ENCODE measurements at places on chromosomes 11 and 22. TPM values are rescaled to one million over a fixed set of nuclear protein-coding genes. Genes with fewer than 3 reads are reported as not detected.

DNA sequence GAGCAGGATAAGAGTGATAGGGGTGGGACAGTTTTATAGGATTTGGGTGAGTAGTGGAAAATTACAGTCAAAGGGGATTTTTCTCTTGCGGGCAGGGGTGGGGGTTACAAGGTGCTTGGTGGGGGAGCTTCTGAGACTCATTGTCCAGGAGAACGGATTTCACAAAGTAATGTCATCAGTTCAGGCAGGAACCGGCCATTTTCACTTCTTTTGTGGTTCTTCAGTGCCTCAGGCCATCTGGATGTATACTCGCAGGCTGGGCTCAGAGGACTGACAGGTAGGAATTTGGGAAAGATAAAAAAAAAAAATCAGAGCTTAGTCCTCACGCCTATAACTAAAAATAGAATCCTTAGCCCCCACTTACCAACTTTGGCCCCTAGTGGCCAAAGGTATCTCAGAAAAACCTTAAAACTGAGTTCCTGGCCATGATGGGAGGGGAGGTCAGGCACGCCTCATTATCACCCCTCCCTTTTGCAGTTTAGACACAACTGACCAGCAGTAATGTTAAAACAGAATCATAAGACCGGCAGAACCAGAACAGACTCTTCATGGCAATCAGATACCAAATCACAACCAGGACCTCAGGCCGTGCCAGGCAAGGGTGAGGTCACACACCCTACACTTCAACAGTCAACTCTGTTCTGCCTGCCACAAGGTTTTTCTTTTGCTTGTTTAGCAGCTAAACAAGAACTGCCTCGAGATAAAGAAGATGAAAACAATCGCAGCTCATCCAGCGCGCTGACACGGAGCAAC, 8.9 kb upstream of the APOBEC3G start:
- no peak for DNase-seq
- H3K4me3 ChIP-seq = no peak overlapping the region
- no peaks in the 10 kb centered on the region for H3K27me3 ChIP-seq
- no peaks in the 10 kb centered on the region for H3K36me3 ChIP-seq
- H3K27ac ChIP-seq = no peak overlapping the region
- no peaks in the 10 kb centered on the region for H3K4me1 ChIP-seq

GRCh38 chr11:65525546-65526480, 930 bp downstream of the SCYL1 start:
- H3K27me3 ChIP-seq = no peaks in the 10 kb centered on the region
- no peaks in the 10 kb centered on the region for H3K4me1 ChIP-seq
- peak; percentile 75 for DNase-seq
- H3K36me3 ChIP-seq = peaks cover 2% of the 10 kb centered on the region
- H3K4me3 ChIP-seq = peak overlapping the region; percentile 95

GRCh38 chr22:17785185-17786184, 11.2 kb upstream of the BID start:
- no peaks in the 10 kb centered on the region for H3K4me1 ChIP-seq
- H3K36me3 ChIP-seq = peaks cover 7% of the 10 kb centered on the region
- H3K27ac ChIP-seq = no peak overlapping the region
- H3K27me3 ChIP-seq = no peaks in the 10 kb centered on the region
- peak; percentile 72 for DNase-seq

Gene HIC2
- total RNA-seq = 4.7 TPM

- H3K27ac ChIP-seq = no peak overlapping the region
- no peak for DNase-seq
- no peaks in the 10 kb centered on the region for H3K4me1 ChIP-seq
- H3K36me3 ChIP-seq = no peaks in the 10 kb centered on the region
- H3K27me3 ChIP-seq = no peaks in the 10 kb centered on the region
These were observed 126.0 kb upstream of the CADM1 start for GRCh38 chr11:115630214-115630613.

- no peaks in the 10 kb centered on the region for H3K36me3 ChIP-seq
- DNase-seq = no peak
- no peaks in the 10 kb centered on the region for H3K27me3 ChIP-seq
These were observed 190.0 kb downstream of the PGR start for GRCh38 chr11:100939571-100939970.

- no peak overlapping the region for H3K4me3 ChIP-seq
- no peaks in the 10 kb centered on the region for H3K27me3 ChIP-seq
- no peak overlapping the region for H3K27ac ChIP-seq
- peak; percentile 75 for DNase-seq
- no peaks in the 10 kb centered on the region for H3K36me3 ChIP-seq
These were observed 1.9 kb downstream of the MS4A10 start for GRCh38 chr11:60786811-60787567.

Gene ST14
- total RNA-seq = 8.7 TPM

Gene KRTAP5-8
- total RNA-seq = 0.42 TPM

Gene MRGPRF
- total RNA-seq = 108 TPM

- no peaks in the 10 kb centered on the region for H3K27me3 ChIP-seq
- no peak overlapping the region for H3K4me3 ChIP-seq
- no peaks in the 10 kb centered on the region for H3K4me1 ChIP-seq
- H3K36me3 ChIP-seq = no peaks in the 10 kb centered on the region
These were observed 12.6 kb upstream of the RFPL2 start for GRCh38 chr22:32217465-32217864.

DNA sequence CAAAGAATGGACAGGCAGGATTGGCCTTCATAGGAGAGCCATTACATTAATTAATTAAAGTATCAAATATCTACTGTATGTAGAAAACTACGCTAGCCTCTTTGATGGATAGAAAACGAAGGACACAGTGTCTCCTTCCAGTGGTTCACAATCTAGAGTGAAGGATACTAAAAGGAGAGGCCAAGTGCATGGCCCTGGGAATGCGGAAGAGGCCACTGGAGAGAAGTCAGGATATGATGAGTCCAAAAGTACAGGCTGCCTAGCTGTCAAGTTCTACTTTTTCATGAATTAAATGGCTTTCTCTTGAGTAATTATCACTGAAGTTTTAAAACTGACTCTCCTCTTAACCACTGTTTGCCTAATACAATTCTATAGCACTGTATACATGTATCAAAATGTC, 41.9 kb downstream of the ATG16L2 start:
- peak; percentile 33 for DNase-seq
- H3K27ac ChIP-seq = no peak overlapping the region
- no peak overlapping the region for H3K4me3 ChIP-seq
- H3K4me1 ChIP-seq = no peaks in the 10 kb centered on the region

GRCh38 chr22:39125622-39126021, 26.9 kb downstream of the CBX7 start:
- no peak for DNase-seq
- H3K27ac ChIP-seq = no peak overlapping the region
- no peak overlapping the region for H3K4me3 ChIP-seq
- H3K36me3 ChIP-seq = no peaks in the 10 kb centered on the region

DNA sequence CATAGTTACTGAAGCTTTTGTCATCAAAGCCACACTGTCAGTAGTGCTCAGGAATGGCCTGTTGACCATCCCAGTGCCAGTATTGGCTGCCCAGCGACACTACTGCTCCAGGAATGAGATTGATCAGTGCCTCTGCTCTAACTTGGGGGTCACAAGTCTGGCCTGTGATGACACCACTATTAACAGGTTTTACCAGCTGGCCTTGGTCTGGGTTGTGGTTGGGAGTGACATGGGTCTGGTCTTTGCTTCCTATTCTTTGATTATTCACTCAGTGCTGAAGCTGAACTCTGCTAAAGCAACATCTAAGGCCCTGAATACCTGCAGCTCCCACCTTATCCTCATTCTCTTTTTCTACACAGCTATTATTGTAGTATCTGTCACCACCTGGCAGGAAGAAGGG, 21.5 kb downstream of the OR56B4 start:
- no peak overlapping the region for H3K27ac ChIP-seq
- H3K27me3 ChIP-seq = no peaks in the 10 kb centered on the region
- H3K4me1 ChIP-seq = no peaks in the 10 kb centered on the region

DNA sequence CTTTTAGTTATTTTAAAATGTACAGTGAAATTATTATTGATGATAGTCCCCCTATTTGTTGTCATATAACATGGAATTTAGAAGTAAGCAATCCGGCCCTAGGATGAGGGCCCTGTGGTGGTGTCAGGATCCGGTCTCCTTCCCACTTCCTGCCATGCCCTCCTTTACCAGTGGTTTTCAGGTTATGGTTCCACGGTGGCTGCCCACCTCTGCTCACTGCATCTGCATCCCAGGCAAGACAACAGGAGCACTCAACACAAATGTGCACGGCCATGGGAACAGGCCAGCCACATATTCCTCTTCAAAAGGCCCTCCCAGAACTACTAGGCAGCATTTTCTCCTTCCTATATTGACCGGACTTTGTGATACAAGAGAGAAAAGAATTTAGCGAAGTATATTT, 1007.2 kb downstream of the TBC1D22A start:
- no peak for DNase-seq
- H3K27ac ChIP-seq = no peak overlapping the region
- H3K27me3 ChIP-seq = no peaks in the 10 kb centered on the region
- H3K4me3 ChIP-seq = no peak overlapping the region
- H3K36me3 ChIP-seq = no peaks in the 10 kb centered on the region

Gene ENTHD1
- 0.12 TPM for total RNA-seq

- no peak overlapping the region for H3K4me3 ChIP-seq
- H3K4me1 ChIP-seq = no peaks in the 10 kb centered on the region
- no peaks in the 10 kb centered on the region for H3K27me3 ChIP-seq
- peak; percentile 48 for DNase-seq
- no peak overlapping the region for H3K27ac ChIP-seq
These were observed 44.5 kb downstream of the BRD1 start for GRCh38 chr22:49783036-49783746.

DNA sequence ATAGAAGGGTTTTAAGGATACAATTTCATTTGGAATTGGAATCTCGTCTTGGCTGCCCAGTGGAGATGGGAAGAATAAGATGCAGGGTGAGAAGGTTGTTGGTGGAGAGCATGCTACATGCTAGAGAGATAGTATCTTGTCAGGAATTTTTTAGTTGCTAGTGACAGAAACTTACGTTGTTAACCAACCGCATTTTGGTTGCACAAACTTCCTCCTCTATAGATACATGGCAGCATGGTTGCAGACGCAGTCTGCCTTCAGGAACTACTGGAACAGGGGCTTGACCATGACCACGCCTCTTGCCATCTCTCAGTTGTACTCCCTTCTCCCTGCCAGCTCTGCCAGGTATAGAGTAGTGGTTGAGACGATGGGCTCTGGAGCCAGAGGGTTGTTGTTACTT, 13.5 kb upstream of the CCDC90B start:
- H3K27ac ChIP-seq = no peak overlapping the region
- DNase-seq = no peak
- no peaks in the 10 kb centered on the region for H3K27me3 ChIP-seq

Gene E2F8
- 0.63 TPM for total RNA-seq

Gene C1QTNF5
- total RNA-seq = 42.4 TPM

GRCh38 chr11:86068138-86068871, 579 bp downstream of the PICALM start:
- no peaks in the 10 kb centered on the region for H3K36me3 ChIP-seq
- peak overlapping the region; percentile 93 for H3K4me3 ChIP-seq
- no peaks in the 10 kb centered on the region for H3K4me1 ChIP-seq

DNA sequence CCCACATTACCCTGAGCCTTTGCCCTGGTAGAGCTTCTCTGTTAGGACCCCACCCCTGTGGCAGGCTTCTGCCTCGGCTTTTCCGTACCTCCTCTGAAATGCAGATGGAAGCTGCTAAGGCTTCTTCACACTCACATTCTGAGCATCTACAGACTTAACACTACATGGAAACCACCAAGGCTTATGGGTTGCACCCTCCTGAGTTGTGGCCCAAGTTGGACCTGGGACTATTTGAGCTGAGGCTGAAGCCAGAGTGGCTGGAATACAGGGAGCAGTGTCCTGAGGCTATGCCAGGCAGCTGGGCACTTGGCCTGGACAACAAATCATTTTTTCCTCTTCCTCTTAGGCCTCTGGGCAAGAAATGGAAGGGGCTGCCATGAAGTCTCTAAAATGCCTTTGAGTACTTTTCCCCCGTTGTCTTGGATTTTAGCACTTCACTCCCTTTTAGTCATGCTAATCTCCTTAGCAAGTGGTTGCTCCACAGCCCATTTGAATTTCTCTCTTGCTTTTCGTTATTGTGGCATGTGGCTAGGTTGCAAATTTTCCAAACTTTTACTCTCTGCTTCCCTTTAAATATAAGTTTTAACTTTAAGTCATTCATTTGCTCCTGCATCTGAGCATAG, 114.8 kb upstream of the FIBIN start:
- no peaks in the 10 kb centered on the region for H3K36me3 ChIP-seq
- no peak overlapping the region for H3K27ac ChIP-seq
- no peak for DNase-seq
- H3K4me1 ChIP-seq = no peaks in the 10 kb centered on the region
- no peak overlapping the region for H3K4me3 ChIP-seq

DNA sequence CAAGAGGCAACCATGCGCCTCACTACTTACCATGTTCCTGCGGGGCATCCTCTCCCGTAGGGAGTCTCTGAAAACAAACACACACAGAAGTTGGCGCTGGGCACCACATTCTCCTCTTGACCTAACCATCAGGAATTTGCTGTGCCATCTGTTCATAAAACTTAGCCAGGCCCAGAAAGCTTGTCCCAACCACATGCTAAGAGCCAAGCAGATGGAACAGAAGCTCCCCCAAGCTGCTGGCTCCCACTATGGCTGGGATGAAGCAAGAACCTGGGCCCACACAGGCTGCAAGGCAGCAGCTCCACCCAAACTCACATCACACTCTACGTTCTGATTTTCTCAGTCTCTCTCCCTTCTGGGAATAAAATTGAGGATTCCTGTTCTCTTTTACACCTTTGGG, 17.4 kb downstream of the HPS4 start:
- no peak for DNase-seq
- no peak overlapping the region for H3K4me3 ChIP-seq
- H3K4me1 ChIP-seq = no peaks in the 10 kb centered on the region
- peaks cover 21% of the 10 kb centered on the region for H3K36me3 ChIP-seq
- H3K27me3 ChIP-seq = no peaks in the 10 kb centered on the region
- H3K27ac ChIP-seq = no peak overlapping the region

DNA sequence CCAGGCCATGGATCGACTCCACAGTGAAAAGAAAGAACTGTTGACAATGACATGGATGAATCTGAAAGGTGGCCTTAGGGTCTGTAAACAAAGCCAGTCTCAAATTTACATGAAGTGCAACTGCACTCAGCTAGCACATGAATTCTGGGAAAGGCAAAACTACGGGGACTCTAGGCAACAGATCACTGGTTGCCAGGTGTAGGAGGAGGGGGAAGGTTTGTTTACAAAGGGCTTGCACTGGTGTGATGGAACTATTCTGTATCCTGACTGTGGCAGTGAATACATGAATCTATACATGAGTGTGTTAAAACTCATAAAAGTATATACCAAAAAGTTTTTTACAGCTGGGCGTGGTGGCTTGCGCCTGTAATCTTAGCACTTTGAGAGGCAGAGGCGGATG, 27.3 kb downstream of the ALX4 start:
- no peak overlapping the region for H3K4me3 ChIP-seq
- no peaks in the 10 kb centered on the region for H3K4me1 ChIP-seq
- no peak overlapping the region for H3K27ac ChIP-seq
- DNase-seq = no peak
- no peaks in the 10 kb centered on the region for H3K36me3 ChIP-seq

DNA sequence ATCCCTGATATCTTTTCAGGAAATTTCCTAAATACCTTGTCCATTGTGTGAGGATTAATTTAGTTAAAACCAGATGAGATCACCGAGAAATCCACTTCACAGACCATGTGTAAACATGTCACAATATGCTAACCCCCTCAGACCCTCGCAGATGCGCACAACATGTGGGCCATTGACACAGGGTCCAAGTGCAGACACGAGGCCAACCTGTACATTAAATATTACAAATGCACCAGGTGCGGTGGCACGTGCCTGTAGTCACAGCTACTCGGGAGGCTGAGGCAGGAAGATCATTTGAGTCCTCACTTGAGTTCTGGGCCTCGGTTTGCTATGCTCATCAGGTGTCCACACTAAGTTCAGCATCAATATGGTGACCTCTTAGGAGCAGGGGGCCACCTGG, 9.9 kb upstream of the TMPRSS4 start:
- no peaks in the 10 kb centered on the region for H3K27me3 ChIP-seq
- H3K4me1 ChIP-seq = no peaks in the 10 kb centered on the region
- H3K4me3 ChIP-seq = no peak overlapping the region
- DNase-seq = peak; percentile 24
- H3K36me3 ChIP-seq = no peaks in the 10 kb centered on the region
- H3K27ac ChIP-seq = no peak overlapping the region
